Pulmonary artery endothelial cell (primary cell): ENCODE measurements at places on chromosomes 3 and 15.

DNA sequence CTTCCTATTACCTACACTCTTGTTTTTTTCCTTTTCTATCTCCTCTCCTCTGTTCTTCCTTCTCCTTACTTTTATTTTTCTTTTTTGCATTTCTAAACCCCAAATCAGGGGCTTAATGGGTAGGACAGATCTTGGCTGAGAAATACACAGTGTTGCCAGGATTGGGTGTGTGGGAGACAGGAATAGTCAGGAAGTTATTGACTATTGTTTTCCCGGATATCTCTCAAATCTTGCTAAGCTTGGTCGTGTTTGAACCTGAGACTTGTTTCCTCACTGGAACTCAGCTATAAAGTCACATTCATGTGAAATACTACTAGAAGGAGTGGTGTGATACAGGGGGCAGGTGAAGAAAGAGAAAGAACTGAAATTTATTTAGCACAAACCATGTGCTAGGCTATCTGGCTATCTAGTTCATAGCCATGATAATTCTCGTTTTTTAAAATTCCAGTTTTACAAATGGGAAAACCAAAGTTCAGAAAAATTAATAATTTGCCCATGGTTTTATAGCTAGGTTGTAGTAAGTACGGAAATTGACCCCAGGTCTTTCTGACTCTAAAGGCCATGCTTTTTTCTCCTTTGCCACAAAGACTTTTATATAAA lies 343.2 kb upstream of the UMPS start:
- no peak for DNase-seq

DNA sequence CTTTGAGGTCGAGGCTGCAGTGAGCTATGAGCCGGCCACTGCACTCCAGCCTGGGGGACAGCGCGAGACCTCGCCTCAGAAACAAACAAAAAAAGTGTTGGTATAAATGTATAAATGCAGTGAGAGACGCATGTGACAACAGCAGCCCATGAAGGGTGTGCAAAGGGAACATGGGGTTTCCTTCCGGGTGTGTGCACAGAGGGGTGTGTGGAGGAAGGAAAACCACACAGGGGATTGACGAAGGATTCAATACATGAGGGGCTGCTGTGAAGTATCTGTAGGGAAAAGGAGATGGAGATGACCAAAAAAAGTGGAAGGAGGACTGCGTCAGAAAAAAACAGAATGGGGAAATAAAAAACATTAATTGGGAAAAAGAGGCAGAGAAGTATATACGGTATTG lies 1.1 kb downstream of the MTFMT start:
- DNase-seq: no peak

DNA sequence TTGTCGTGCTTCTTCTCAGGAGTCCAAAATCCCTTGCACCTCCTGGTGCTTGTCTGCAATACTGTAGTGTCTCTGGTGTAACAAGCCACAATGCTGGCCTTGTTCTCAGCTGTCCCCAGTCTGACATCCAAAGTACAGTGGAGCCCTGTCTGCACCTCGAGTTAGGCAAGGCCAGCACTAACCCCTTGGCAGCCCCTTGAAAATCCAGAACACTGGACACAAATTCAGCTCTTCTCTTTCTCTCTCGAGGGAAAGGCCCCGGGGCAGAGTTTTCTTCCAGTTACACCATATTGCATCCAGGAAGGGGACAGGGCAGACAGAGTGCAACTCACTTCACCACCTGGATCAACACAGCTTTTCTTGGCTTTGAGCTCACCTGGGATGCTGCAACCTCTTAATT lies 91.3 kb upstream of the ATP10A start:
- DNase-seq: no peak

- DNase-seq: no peak
Observed at GRCh38 chr3:178419071-178419470, 117.2 kb upstream of the KCNMB2 start.

GRCh38 chr15:88913850-88914169 lies 631 bp upstream of the MFGE8 start:
- DNase-seq: no peak

DNA sequence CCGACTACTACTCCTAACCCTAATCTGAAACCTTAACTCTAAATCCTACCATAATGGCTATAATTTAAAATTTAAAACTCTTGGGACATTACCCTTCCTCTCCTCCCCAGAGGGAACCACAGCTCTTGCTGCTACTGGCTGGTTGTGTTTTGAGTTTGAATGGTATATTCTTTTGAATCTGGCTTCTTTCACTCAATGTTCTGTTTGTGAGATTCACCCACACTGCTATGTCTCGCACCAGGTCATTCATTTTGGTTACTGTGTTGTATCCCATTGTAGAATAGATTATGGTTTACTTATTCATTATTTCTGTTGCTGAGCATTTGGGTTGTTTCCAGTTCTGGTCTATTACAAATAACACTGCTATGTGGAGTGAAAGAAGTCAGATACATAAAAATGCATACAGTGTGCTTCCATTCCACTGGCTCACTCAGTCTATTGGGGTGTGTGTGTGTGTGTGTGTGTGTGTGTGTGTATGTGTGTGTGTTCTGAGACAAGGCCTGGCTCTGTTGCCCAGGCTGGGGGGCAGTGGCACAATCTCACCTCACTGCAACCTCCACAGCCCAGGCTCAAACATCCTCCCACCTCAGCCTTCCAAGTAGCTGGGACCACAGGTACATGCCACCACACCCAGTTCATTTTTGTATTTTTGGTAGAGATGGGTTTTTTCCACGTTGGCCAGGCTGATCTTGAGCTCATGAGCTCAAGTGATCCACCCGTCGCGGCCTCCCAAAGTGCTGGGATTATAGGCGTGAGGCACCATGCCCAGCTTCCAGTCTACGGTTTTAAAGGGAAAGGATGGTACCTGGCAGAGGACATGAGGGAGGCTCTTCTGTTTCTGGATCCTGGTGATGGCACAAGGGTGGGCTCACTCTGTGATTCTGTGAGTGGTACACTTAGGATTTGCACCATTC lies 19.2 kb upstream of the SYNM start:
- no peak for DNase-seq

GRCh38 chr3:134302674-134303073 lies 52.0 kb upstream of the RYK start:
- no peak for DNase-seq

DNA sequence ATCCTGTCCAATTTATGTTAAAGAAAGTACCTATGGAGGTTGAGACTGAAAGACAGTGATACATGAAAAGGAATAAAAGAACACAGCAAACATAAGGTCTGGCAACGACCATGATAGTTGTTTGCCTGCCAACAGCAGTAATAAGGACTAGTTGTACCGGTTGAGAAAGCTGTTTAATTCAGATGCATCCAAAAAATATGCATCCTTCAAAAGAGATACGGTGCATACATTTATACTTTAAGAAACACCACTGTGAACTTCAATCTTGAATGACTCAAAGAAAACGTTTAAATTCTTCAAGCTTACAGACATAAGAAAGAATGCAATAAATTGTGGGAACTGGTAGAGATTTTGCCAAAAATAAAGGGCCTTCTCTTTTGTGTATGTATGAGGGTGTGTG lies 492.1 kb downstream of the NLGN1 start:
- DNase-seq: no peak

- DNase-seq: no peak
Observed at GRCh38 chr15:79311901-79312553, 1.1 kb downstream of the TMED3 start.

GRCh38 chr3:149487598-149488197 lies 13.2 kb downstream of the TM4SF4 start:
- DNase-seq: no peak

DNA sequence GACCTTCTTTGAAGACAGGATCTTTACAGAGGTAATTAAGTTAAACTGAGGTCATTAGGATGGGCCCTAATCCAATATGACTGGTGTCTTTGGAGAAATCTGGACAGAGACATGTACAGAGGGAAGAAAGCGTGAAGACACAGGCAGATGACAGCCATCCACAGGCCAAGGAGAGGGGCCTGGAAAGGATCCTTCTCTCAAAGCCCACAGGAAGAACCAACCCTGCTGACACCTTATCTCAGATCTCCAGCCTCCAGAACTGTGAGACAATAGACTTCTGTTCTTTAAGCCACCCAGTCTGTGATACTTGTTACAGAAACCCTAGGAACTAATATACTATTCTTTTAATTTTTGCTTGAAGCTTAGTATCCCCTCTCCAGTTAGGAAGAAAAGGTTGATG lies 74.2 kb downstream of the WDR76 start:
- DNase-seq: no peak

DNA sequence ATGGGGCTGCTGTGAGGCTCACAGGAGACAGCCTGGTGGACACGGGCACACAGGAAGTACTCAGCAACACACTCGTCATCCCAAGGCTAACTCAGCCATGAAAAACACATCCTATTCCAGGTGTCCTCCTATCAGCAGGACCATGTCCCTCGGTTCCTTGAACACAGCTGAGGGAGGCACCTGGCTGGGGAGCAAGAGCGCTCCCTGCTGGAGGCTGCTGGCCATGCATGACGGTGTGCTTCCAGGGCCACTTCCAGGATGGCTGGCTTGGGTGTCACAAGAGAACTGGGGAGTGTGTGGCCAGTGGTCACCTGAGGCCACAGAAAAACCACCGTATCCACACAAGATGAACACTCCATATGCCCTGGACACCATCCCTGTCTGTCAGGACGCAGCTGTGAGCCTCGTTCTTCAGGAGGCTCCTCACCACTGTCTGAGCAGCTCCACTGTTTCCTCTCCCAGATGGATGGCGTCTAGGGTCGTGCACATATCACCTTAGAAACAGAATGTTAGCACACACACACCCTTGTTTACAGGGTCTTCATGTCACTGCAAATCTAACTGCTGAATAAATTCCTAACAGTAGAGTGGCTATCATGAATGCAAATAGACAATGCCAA lies 31.0 kb downstream of the POC1A start:
- DNase-seq: peak; percentile 10

GRCh38 chr15:39113741-39114140 lies 467.1 kb upstream of the THBS1 start:
- no peak for DNase-seq

DNA sequence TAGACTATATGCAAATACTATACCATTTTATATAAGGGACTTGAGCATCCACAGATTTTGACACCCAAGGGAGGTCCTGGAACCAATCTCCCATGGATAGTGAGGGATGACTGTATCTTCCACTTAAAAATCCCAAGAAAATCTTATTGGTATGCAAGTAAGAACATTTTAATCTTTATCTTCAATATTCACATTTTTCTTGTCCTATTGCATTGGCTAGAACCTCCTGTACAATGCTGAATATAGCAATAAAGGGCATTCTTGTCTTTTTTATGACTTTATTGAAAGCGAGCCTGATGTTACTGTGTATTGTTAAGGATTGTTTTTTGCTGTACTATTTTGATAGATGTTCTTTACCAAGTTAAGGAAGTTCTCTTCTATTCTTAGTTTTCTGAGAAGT lies 36.9 kb downstream of the MYLK start:
- no peak for DNase-seq

DNA sequence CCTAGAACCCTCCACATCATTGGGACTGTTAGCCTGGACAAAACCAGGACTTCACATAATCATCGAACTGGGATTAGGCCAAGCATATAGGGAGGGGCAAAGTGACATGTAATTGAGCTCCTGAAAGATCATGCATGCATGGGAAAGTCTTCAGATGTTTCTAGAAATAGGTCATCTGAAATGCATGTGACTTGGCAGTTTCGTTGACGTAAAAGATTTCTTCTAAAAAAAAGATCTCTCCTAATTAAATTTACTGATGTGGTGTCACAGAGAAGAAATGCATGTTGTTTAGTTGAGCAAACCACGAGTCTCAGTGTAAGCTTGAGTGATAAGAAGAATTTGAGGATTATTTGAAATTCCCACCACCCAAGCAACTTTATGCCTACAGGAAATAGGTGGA lies 70.0 kb upstream of the LIMD1 start:
- no peak for DNase-seq

- no peak for DNase-seq
Observed at GRCh38 chr3:128473180-128473519, 6.5 kb upstream of the DNAJB8 start.

DNA sequence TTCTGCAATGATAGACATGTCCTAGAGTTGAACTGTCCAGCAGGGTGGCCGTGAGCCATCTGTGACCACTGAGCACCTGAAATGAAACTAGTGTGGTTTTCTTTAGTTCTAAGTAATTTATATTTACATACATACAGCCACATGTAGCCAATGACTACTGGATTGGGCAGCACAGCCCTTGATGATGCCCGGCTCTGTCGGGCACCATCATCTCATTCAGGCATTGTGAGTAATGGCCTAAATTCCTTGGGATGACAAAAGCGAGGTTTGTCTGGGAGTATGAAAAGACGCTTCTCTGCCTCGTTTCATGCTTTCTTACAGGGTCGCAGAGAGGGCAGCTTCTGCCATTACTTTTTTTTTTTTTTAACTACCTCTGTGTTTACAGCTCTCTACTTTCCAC lies 251.9 kb upstream of the HES1 start:
- no peak for DNase-seq

- no peak for DNase-seq
Observed at GRCh38 chr15:41692049-41692448, 31.8 kb downstream of the MGA start.

DNA sequence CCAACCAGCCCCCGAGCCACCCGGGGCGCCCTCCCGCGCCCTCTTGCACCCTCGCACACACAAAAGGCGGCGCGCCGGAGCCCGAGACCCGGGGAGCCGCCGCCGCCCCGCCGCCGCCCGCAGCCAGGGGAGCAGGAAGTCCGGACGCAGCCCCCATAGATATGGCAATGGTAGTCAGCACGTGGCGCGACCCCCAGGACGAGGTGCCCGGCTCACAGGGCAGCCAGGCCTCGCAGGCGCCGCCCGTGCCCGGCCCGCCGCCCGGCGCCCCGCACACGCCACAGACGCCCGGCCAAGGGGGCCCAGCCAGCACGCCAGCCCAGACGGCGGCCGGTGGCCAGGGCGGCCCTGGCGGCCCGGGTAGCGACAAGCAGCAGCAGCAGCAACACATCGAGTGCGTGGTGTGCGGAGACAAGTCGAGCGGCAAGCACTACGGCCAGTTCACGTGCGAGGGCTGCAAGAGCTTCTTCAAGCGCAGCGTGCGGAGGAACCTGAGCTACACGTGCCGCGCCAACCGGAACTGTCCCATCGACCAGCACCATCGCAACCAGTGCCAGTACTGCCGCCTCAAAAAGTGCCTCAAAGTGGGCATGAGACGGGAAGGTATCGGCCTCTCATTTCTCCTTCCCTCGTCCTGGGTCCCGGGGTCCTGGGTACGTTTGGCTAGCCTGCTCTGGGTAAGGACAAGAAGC lies 1.6 kb downstream of the NR2F2 start:
- no peak for DNase-seq
